ENCODE measurements at places on chromosomes 5 and 9. TPM values are rescaled to one million over a fixed set of nuclear protein-coding genes. Genes with fewer than 3 reads are reported as not detected.

DNA sequence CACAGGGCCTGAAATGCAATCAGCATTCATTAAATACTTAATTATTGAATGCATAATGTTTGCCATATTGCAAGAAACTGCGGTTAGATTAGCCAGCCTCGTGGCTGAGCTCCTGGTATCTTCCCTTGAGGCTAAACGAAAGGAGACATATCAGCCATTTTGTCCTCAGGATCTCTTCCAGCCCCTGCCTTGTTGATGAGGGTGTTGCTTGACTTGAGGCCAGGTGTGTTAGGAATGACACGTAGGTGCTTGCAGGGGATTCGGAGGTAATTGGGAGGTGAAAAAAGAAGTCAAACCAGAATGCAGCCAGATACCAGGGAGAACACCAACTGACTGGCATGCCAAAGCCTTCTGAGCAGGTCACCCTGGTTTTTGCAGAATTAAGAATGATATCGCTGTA lies 12.5 kb downstream of the SH3RF2 start:
- no peak for DNase-seq

DNA sequence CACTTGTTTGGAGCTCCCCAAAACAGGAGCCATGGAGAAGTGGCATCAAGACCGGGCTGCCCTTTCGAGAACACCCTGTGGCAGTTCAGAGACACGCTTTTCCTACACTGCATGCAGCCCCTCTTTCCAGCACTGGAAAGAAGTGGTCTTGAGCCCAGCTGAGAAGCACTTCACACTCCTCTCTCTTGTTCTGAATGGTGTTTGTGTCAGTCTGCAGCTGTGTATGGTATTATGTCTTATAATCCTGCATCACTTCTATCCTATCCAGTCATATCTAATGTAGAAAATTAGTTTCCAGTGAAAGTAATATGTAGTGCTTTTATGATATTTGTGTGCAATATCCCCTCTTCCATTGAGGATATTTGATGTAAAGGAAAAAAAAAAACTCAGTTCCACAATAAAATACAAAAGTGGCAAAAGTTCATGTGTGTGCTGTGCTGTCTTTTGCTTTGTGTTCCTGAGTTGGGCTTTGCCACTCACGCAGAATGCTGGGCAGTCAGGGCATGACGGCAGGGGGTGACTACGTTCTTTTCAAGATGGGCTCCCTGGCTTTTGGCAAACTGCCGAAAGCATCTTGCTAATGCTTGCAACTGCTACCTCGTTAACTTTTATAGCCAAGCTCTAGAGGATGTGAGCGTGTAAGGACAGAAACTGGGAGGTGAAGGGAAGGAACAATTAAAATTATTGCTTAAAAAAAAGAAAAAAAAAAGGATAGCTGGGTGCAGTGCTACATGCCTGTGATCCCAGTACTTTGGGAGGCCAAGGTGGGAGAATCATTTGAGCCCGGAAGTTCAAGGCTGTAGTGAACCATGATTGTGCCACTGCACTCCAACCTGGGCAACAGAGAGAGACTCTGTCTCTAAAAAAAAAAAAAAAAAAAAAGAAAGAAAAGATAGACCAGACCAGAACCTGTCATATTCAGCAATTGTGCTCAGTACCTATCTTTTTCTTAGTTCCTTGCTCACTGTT lies 102.2 kb downstream of the MAP1B start:
- no peak for DNase-seq

The HMCN2 gene
- not detected for polyA plus RNA-seq

DNA sequence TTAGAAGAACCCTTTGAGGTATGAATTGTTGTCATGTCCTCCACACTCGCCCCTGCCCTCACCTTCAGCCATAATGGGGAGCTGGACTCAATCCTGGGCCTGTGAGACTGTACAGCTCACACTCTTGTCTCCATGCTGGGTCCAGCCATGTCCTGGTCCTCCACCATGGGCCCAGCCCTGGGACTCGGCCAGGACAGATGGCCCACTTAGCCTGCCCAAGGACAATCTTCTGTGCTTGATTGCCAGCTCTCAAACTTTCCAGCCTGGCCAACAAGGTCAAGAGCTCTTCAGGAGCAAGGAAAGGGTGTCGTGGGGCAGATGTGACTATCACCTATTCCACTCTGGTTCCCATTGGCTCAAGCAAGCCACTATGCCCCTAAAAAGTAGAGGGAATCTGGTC lies 90.8 kb downstream of the HRH2 start:
- DNase-seq, result no peak

The DEPDC1B gene
- polyA plus RNA-seq, result 2.3 TPM

The NMUR2 gene
- polyA plus RNA-seq, result not detected

- no peak for DNase-seq
Measured at GRCh38 chr5:36630201-36631145, 24.1 kb downstream of the SLC1A3 start.

- DNase-seq, result no peak
Measured at GRCh38 chr9:136257381-136258298, 12.0 kb upstream of the QSOX2 start.

DNA sequence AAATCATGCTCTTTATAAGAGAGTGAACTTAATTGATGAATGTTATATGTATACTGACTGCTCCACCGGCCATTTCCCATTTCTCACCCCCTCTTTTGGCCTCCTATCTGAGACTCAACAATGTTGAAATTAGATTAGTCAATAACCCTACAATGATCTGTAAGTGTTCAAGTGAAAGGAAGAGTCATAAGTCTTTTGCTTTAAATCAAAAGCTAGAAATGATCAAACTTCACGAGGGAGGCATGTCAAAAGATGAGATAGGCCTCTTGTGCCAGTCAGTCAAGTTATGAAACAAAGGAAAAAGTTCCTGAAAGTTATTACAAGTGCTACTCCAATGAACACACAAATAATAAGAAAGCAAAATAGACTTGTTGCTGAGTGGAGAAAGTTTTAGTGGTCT lies 83.1 kb downstream of the NLN start:
- no peak for DNase-seq

- DNase-seq, result no peak
Measured at GRCh38 chr5:141838326-141839014, 39.7 kb downstream of the PCDH1 start.

The CDKN2AIPNL gene
- 31.4 TPM for polyA plus RNA-seq

DNA sequence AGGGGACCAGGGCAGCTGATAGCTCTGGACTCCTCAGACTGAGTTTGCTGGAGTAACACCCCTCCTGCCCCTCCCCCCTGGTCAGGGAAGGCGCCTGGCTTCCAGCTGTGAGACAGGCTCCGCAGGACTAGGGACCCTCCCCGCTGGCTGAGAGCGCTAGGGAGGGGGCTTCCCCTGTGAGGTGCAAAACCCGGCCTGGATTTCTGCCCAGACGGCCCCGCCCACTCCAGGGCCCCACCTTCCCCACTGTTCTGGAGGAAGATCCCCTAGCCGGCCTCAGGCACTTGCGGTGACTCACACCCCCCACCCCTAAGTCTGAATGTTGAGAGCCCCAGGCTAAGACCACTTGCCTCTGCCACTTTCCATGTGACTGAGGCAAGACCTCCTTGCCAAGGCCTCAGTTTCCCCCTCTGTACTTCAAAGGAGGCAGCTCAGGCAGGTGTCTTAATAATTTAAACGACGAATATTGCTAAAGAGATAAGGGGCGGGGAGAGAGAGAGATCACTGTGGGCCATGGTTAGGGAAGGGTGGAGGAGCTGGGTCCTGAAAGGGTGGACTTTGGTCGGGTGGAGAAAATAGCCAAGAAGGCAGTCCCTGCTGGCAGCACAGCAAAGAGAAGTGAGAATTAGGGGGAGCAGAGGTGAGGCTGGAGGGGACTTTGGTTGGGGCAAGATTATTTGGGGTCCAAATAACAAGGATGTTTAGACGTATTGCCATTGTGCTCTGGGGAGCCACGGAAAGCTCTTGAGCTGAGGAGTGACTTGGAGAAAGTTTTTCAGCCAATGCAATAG lies 1.0 kb upstream of the DAB2IP start:
- no peak for DNase-seq

DNA sequence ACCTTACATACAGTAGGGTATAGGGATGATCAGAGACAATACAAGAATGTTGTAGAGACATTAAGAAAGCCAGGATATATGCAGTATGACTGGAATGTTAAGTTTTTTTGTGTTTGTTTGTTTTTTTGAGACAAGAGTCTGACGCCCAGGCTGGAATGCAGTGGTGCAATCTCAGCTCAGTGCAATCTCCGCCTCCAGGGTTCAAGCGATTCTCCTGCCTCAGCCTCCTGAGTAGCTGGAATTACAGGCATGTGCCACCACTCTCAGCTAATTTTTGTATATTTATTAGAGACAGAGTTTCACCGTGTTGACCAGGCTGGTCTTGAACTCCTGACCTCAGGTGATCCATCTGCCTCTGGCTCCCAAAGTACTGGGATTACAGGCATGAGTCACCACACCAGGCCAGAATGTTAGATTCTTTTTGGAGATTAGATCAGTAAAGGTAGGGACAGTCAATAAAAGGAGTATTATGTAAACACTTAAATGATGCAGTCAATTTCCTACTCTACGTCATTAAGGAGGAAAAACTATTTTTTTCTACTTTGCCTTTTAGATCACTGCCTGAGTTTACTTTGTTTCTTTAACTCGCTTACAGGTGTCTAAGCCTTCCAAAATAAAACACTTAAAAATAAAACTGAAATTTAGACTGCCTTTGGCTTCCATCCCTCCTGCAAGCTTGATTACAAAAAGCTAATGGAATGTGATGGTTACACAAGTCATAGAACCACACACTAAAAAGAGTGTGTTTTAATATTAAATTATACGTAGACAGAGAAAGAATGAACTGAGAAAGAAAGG lies 6.8 kb upstream of the HNRNPA0 start:
- no peak for DNase-seq

DNA sequence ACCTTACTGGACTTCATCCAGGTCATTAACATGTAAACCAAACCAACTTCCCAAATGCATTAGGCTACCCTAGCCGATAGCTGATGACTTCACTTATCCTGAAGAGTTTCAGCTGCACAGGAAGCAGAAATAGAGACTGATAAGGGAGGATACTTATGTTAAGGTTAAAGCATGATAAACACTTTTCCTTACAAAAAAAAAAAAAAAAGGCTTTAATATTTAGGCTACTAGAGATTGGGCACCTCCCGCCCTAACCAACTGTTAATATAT lies 1.6 kb upstream of the MEF2C start:
- DNase-seq, result no peak

- DNase-seq, result no peak
Measured at GRCh38 chr9:81191222-81191621, 498.1 kb downstream of the TLE1 start.

GRCh38 chr5:77952636-77953212 lies 176.6 kb upstream of the TBCA start:
- DNase-seq, result no peak

- DNase-seq, result no peak
Measured at GRCh38 chr9:130433947-130434262, 10.9 kb upstream of the ASS1 start.

The ZNF454 gene
- polyA plus RNA-seq, result not detected

- DNase-seq, result no peak
Measured at GRCh38 chr5:55497712-55498111, 37.1 kb downstream of the PLPP1 start.

- DNase-seq, result no peak
Measured at GRCh38 chr9:77943057-77943456, 88.6 kb downstream of the GNAQ start.

- DNase-seq, result no peak
Measured at GRCh38 chr5:168843277-168844015, 264.3 kb upstream of the PANK3 start.

GRCh38 chr5:118844351-118844750 lies 144.0 kb downstream of the DTWD2 start:
- no peak for DNase-seq

DNA sequence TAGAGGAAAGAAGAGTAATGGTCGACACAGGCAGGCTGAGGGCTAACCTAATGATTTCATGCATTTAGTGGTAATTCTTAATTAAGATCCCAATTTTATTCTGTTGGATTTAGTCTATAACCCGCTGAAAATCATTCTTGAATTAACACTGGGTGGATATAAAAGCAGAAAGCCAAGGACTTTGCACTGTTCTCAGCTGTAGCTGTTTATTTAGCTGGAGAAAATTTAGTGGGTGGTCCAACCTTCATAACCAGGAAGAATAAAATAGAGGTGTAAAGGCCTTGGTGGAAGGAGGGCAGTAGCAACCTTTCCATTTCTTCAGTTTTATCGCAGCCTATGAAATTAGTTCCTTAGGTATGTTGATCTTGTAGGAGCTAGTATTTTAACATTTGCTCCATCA lies 92.3 kb downstream of the GHR start:
- no peak for DNase-seq

GRCh38 chr5:32319926-32320543 lies 7.3 kb upstream of the MTMR12 start:
- DNase-seq, result no peak

DNA sequence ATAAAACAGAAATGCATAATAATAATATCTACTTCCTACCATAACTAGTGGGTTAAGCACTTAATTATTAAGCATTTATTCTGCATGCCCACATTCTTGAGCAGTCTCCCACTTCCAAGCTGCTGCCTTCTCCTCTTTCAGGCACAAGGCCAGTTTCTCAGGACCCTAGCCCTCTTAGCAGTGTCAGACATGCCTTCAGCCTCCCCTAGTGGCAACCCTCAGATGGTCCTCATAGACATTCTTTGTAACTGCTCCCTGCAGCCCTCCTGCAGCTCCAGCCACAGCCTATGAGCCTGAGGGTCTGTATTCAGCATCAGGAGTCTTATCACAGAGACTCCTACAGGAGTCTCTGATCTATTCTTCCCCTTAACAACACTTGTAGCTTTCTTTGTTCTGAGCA lies 3.9 kb downstream of the IL9 start:
- no peak for DNase-seq

The CCNO gene
- not detected for polyA plus RNA-seq

The ZNF608 gene
- polyA plus RNA-seq, result not detected

The ENHO gene
- not detected for polyA plus RNA-seq

DNA sequence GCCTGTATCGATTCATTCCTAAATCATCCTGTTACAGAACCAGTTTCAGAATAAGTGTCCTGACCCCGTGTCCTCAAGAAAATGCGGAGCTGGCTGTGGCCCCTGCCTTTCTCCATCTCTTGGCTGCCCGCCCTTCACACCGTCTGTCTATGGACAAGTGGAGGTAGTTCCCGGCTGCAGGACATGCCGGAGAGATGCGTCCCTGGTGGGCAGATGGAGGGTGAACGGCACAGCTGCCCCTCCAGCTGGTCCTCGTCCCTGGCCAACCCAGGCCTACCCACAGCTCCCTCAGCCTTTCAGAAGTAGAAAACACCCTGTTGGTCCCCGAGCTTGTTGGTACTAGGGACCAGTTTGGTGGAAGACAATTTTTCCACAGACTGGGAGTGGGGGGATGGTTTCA lies 14.8 kb upstream of the EXOC3 start:
- DNase-seq, result no peak

DNA sequence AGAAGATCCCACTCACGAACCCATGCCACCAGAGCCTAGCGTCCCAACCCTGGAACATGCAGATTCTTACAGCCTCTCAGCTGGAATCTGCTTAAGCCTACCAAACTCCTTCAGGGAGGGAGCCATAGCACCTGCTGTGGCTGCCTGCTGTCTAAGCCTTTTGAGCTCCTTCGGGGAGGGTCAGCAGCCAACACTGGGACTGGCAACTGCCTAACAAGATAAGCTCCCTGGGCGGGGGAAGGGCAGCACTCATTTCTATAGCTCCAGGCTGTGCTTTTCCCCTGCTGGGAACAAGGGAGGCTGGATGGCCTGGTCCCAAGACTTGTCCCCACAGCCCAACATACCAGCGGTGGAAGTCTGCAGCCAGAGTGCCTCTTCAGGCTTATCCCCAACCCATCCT lies 199.1 kb upstream of the OR13F1 start:
- no peak for DNase-seq
